WTC11 (cell line): ENCODE measurements at places on chromosomes 16 and 17.
A peak's percentile ranks its signal among the peaks of the same experiment; 100 is the strongest.

GRCh38 chr17:82689077-82689476 lies 9.4 kb downstream of the RAB40B start:
- DNase-seq, result no peak

DNA sequence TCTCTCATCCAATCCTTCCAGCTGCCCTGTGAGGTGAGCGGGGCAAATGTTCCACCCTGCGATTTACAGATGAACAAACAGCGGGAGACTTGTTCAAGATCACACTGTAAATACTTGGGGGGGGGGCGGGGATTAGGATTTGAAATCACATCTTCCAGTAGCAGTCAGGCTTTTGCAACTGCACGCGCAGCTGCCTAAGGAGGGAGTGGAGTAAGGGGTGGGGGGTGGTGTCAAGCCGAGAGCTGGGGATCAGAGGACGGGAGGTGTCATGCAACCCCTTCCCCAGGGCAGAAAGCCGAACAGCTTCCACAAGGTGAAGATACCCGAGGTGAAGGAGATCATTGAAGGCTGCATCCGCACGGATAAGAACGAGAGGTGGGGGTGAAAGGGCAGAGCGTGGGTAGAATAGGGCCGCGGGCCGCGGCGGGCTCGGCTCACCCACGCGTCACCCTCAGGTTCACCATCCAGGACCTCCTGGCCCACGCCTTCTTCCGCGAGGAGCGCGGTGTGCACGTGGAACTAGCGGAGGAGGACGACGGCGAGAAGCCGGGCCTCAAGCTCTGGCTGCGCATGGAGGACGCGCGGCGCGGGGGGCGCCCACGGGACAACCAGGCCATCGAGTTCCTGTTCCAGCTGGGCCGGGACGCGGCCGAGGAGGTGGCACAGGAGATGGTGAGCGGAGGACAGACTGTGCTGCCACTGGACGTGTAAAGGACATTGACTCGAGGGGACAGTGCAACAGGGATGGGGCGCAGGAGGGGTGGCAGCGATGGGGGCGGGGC lies 4.6 kb downstream of the WNK4 start:
- no peak for DNase-seq

- peak; percentile 89 for DNase-seq
Observed at GRCh38 chr17:74852237-74853047, 7.2 kb downstream of the GRIN2C start.

DNA sequence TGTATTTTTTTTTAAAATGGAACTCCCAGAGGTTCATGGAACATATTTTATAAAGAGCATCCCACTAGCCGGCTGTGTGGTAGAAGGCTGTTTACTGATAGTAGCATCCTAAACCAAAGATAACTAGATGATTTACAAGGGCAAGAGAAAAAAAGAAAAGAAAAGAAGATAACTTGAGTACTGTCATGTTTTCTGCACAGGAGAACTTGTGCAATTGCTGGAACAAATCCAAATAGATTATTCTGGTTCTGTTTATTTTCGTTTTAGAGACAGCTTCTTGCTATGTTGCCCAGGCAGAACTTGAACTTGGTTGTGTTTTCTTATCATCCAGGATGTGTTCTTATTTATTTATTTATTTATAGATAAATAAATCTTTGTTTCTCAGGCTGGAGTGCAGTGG lies 20.9 kb upstream of the PPM1D start:
- no peak for DNase-seq

GRCh38 chr17:15194859-15195277 lies 70.3 kb downstream of the PMP22 start:
- no peak for DNase-seq

DNA sequence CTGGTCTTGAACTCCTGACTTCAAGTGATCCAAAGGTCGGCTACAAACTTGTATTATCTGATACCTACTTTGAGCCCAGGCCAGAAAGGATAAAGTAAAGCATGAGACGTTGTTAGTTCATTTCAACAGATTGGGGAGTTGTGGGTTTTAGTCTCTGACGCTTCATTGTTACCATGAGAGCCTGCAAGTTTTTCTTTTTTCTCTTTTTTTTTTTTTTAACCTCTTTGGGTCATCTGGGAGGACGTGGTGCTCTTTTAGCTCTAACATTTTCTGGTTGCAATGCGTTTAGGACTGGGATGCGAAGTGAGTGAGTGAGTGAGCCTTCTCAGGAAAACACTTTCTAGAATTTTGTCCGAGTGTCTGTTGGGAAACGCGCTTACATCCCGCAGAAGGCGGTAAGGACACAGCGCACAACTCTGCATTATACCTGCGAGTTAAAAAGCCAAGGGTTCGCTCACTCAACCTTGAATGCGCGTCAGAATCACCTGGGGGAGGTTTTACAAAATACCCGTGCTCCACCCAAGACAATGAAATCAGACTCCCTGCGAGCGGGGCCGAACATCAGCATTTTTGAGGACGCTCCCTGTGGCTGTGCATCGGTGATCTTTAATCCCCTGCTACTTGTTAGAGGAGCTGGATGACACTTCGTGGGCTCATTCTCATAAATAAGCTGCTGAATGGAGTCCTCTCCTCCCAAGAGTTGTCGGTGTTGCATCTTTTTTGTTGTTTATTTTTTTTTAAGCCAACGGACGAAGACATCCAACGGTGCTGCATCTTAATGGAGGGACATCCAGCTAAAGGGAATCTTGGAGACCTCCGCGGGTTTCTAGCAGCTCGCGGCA lies 629 bp upstream of the RNF135 start:
- DNase-seq, result peak; percentile 22

DNA sequence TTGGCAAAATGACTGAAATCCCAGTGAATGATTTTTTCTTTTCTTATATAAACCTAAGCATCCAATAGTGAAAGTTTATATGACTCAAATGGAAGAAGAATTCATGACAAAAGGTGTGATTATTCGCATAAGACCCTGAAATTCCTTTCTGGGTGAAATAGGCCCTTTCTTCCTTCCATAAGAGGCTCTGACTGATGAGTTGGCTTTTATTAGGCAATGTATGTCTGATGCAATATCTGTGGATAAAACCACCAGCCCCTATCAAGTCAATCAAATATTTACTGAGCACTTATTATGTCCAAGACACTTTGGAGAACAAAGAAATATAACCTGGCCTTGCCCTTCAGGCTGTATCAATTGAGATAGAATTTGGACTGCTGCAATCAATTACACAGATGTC lies 316.6 kb downstream of the CDH13 start:
- no peak for DNase-seq

GRCh38 chr16:11278681-11279628 lies 2.2 kb downstream of the PRM1 start:
- no peak for DNase-seq

- no peak for DNase-seq
Observed at GRCh38 chr16:15913046-15913698, 24.8 kb upstream of the CEP20 start.

- no peak for DNase-seq
Observed at GRCh38 chr17:4530799-4531730, 24.1 kb downstream of the MYBBP1A start.

GRCh38 chr17:41098042-41098441 lies at the start of gene KRTAP4-8:
KRTAP4-8 (minus strand) TSS chr17:41098142; CDS start chr17:41098084, 58 bp downstream.
- no peak for DNase-seq

DNA sequence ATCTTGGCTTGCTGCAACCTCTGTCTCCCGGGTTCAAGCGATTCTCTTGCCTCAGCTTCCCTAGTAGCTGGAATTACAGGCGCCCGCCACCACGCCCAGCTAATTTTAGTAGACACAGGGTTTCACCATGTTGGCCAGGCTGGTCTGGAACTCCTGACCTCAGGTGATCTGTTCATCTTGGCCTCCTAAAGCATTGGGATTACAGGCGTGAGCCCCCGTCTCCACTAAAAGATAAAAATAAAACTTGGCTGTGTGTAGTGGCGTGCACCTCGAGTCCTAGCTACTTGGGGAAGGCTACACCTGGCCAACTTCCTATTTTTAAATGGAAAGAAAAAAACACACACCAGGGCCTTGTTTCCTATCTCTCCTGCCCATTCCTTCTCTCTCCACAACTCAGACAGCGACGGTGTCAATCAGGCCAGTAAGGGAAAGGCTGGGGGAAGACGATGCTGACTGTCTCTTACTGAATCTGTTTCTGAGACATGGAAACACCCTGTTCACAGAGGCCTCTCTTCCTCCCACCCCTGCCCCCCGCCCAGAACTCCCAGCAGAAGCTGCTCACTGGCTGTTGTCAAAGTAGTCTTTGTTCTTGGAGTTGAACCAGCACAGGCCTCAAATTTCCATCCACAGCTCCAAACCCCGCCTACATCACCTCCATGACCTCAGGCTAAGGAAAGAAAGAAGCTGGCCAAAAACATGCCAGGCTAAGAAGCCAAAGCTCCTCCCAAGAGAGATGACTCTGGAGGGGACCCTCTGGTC lies 96.6 kb downstream of the NXN start:
- DNase-seq, result peak; percentile 31

DNA sequence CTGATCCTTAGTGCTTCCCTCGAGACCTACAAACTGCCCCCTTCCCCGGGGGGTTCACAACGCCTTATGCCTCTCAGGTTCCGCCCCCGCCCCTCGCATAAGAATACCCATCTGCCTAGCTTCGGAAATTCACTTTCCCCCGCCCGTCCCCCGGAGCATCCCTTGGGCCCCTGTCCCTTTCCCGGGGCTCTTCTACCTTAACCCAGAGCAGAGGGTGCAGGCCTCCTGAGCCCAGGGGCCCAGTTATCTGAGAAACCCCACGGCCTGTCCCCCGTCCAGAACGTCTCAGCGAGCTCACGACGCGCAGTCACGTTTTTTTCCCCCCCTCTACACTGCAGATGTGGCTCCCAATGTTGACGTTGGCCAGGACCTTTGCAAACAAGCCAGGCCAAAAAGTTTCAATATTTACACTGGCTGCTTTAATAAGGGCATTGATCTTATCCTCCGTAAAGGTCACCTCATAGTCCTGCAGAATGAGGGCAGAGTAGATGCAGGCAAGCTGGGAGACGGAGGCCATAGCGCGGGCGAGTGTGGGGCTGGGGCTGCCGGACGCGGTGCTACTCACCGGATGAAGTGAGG lies 1.4 kb upstream of the NBR1 start:
- peak; percentile 36 for DNase-seq

- DNase-seq, result no peak
Observed at GRCh38 chr16:5820472-5820871, 722.9 kb upstream of the EEF2KMT start.

DNA sequence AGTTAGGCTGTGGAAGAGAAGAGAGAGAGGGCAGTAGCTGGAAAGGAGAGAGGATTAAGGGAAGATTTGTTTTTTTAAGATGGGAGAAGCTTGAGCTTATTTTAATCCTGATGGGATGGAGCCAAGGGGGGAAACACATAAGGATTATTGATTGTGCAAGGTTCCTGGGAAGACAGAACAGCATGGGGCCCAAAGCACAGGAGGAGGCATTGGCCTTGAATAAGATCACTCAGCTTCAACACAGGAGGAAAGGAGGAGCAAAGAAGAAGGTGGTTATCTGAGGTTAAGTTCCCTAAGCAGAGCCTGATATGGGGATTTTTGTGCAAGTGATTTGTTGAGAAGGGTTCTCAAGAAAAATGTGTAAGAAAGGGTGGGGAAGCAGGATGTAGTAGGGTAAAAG lies 169.8 kb downstream of the ABCC12 start:
- DNase-seq, result no peak

GRCh38 chr16:27690608-27691007 lies 140.7 kb downstream of the KATNIP start:
- peak; percentile 71 for DNase-seq

DNA sequence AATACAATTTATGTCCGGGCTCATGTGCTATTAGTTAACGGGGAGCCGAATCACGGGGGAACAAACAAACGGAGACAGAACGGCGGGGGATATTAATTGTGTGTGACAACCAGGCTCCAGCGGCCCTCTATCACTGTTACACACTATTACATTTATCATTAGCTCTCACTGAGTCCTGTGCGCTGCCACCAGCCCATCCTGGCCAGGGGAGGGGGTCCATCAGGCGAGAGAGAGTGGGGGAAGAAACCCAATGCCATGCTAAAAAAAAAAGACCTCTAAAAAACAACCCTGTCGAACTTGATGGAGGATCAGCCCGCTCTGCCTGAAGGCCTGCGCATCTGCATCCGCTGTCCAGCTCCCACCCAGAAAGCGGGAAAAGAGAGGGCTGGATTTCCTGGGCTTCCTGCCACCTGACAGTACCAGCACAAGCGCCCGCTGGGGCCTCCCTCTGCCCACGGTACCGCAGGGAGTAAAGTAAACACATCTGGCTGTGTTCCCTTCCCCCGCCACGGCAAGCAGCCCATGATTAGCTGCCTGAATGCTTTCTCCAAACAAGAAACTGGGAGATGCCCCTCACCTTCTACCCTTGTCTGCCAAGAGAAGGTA lies 41.7 kb downstream of the PIPOX start:
- no peak for DNase-seq

DNA sequence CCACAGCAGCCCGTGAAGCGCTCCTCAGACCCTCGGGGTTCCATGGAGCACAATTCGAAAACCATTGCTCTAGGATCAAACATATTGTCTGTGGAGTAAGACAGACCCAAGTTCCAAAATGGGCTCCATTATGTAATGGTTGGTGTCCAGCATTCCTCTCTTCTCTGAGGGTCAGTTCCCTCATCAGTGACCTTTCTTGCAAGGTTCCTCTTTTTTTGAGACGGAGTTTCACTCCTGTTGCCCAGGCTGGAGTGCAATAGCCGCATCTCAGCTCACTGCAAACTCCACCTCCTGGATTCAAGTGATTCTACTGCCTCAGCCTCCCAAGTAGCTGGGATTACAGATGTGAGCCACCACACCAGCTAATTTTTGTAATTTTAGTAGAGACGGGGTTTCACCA lies 28.4 kb downstream of the PLXDC1 start:
- DNase-seq, result no peak

DNA sequence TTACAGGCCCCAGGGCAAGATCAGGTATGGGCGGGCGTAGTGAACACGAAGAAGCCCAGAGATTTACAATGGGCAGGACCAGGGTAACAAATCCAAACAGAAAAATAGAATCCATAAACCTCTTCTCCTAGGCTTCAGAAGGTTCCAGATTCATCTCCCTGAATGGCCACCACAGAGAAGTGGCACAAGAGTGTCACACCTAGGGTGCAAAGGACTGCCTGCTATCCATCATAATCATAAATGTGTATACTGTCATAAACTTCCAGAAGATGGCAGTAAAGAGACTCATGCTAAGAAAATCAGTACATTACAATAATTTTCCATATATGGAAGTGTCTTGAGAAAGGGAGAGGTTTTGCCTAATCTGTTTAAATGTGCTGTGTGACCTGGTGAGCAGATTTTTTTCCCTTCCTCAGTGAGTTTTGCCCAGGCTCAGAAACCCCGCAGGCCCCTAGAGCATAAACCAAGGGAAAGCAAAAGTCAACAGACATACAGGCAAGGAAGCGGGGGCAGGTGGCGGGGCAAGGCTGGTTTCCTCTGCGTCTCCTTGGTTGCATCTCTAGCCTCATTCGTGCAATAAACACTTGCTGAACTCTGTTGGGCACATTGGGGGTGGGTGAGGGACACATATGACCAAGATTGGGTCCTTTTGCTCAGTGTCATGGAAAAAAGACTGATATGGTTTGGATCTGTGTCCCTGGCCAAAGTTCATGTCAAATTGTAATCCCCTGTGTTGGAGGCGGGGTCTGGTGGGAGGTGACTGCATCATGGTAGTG lies 92.0 kb upstream of the CDH5 start:
- no peak for DNase-seq

DNA sequence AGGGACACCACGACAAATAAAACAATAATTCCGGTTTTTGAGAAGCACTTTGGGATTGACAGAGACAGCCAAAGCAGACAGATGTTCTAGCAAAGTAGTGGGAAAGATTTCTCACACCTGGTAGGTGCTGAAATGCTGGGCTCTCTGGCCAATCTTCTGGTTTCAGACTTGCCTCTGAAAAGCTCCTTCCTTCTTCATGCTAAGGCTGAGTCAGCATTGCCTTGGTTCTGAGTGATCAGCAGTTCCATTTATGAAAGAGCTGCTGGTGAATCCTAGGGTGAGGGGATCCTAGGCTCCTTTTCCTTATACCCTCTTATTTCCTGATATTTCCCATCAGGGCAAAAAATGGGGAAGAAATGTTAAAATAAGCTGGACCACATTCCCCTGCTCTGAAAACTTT lies 268.7 kb upstream of the SALL1 start:
- no peak for DNase-seq
